ENCODE measurements at places on chromosomes 13 and 19. TPM values are rescaled to one million over a fixed set of nuclear protein-coding genes. Genes with fewer than 3 reads are reported as not detected.

WDR83 gene
- 15.7 TPM for total RNA-seq

ETV2 gene
- not detected for total RNA-seq

KLK14 gene
- total RNA-seq, result not detected

NPAS1 gene
- total RNA-seq, result 1.6 TPM

ZNF222 gene
- 2.3 TPM for total RNA-seq

LIG1 gene
- total RNA-seq, result 17.6 TPM

Data from kidney epithelial cell (primary cell).